Stimulated activated CD8-positive, alpha-beta memory T cell treated with anti-CD3 and anti-CD28 coated beads, Interleukin-7, amount 100 ng/mL, for 24 hours (primary cell): ENCODE measurements at places on chromosomes 1 and 21.
A peak's percentile ranks its signal among the peaks of the same experiment; 100 is the strongest.

DNA sequence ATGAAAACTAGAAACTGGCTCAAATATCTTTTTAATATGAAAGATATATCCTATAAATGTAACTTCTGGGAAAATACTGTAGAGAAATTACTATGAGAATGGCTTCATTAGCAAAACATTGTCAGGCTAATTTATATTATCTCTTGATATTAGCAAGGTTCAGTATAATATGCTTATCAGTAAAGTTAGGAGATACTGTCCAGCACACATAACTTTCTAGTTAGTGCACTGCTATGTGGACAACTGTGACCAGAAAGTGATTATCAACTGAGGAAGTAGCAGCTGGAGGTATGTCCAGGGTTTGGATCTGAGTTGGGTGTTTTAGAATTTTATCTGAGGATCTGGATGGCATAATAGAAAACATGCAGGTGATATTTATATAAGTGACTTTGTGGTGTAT lies 7.5 kb downstream of the LRRC8C start:
- DNase-seq, result no peak

DNA sequence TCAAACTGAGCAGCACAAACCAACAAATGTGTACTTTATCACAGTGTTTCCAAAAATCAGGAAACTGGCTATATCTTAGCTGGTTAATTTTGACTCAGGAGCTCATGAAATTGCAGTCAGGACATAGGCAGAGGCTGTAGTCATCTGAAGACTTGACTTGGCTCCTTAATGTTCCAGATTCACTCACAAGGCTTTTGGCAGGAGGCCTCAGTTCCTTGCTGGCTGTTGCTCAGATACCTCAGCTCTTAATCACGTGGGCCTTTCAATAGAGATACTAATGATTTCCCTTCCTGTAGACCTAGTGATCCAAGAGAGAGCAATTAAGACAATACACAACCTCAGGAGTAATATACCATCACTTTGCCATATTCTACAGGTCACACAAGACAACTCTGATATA lies 537.7 kb downstream of the BRINP3 start:
- no peak for DNase-seq

DNA sequence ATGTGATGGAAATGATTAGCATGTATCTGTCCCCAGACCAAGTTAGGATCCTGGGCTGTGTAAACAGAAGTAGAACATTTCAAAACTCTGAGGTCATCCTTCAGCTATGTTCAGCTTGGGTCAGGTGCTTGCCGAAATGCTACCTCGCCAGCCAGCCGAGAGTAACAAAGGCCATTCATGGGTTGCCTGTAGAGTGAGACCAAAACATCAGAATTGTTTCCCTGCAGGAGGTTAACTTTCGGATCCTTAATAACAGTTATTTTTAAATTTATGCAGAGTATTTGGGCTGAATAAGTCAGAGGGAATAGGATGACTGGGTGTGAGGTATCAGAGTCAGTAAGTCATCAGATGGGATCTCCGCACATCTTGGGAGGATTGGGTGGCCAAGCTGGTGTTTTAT lies 35.6 kb downstream of the SMYD2 start:
- no peak for DNase-seq

DNA sequence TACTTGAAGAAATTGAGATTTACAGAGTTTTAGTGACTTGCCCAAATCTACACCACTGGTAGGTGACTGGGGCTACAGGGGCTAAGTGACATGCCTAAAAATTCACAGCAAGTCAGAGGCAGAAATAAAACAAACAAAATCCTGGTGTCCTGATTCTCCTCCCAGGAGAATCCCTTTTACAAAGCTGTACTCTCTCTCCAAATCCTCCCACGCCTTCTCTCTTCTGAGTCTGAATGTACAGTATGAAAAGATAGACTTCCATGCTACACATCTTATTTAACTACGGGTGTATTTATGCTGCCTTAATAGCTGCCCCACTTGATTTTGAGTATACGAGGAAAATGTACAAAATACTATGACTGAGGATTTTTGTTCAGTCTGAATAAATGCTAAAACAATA lies 65.4 kb downstream of the SGIP1 start:
- DNase-seq, result no peak

DNA sequence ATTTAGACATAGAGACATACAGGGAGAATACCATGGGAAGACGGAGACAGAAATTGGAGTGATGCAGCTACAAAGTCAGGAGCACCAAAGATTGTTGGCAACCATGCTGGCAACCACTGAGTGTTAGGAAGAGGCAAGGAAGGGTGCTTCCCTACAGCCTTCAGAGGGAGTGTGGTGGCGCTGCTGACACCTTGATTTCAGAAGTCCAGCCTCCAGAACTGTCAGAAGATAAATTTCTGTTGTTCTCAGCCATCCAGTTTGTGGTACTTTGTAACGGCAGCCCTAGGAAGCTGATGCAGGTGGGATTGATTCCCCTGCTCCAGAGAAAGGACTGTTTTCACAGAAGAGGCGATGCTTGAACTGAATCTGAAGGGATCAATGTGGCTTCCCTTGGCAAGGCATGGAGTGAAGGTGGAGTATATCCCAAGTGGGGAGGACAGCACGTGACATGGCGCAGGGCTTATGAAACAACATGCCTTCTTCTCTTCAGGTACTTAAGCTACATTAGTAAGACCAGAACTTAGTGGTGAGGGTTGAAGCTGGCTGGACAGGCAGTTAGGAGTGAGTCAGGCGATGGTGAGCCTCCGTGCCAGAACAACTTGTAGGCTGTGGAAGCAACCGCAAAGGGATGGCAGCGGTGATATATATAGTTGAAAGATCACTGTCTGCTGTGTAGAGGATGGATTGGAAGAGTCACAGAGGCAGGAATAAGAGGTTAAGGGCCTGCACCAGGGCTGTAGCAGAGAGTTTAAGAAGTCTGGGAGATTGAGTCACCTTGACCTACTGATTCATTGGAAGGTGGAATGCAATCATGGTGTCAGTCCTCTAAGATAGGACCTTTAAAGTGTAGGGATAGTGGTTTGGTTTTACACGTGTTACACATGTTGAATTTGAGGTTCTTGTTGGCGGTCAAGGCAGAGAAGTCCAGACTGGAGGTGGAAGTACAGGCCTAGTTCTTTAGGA lies 2.1 kb downstream of the LEPR start:
- no peak for DNase-seq

DNA sequence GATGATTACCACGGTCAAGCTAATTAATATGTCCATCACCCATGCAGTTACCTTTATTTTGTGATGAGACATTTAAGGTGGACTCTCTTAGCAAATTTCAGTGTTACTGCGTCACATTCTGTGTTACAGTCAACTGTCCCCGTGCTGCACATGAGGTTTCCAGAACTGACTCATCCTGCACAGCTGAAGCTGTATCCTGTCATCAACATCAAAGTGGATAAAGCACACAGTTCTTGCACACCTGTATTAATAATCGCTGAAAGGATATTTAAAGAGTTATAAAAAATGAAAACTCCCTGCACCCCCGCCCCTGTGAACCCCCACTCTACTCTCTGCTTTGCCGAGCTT lies 3.4 kb upstream of the KRTAP10-5 start:
- DNase-seq, result no peak

DNA sequence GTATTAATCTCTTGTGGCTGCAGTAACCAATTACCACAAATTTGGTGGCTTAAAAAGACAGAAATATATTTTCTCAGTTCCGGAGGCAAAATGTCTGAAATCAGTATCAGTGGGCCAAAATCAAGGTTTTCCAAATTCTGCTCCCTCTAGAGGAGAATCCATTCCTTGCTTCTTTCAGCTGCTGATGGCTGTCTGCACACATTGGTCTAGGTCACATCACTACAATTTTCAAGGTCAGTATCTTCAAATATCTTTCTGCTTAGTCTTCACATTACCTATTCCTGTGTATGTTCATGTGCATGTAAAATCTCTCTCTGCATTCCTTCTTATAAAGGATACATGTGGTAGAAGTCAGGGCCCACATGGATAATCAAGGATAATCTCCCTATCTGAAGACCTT lies 999.4 kb downstream of the KCNT2 start:
- no peak for DNase-seq

- no peak for DNase-seq
Observed at GRCh38 chr1:86739648-86740509, 35.5 kb downstream of the SH3GLB1 start.

DNA sequence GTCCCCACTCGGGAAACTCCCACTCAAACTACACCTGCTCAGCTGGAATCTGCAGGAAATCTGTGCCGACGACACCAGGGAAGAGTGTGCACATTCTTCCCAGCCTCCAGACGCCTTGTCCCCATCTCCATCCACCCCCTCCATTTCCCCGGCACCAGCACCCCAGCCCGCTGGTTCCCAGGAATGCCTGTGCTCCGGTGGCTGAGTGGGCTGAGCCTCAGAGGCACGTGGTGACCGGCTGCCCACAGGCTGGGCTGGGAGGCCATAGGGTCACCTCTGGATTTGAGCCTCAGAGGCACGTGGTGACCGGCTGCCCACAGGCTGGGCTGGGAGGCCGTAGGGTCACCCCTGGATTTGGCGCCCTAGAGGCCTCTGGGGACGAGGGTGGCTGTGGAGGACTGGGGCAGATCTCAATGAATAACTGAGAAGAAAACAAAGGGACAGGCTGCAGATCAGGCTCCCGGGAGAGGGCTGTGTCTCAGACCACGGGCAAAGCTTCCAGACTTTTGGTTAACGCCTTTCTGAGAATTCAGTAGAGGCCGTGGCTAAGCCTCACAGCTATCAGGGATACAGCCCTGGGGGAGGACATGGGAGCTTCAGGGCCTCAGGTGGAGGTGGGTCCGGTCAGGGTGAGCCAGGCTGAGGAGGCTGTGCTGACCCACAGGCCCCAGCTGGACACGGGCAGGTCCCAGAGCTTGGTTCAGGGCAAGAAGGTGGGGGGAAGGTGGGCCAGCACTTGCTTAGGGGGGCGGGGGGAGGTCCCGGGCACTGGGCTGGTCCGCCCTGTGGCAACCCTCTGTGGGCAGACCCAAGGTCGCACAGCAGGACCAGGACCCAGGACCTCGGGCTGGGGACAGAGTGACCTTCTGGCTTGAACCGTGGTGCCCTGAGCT lies 17.3 kb upstream of the TTLL10 start:
- DNase-seq, result no peak

- DNase-seq, result no peak
Observed at GRCh38 chr1:2166695-2167094, 27.9 kb downstream of the FAAP20 start.

DNA sequence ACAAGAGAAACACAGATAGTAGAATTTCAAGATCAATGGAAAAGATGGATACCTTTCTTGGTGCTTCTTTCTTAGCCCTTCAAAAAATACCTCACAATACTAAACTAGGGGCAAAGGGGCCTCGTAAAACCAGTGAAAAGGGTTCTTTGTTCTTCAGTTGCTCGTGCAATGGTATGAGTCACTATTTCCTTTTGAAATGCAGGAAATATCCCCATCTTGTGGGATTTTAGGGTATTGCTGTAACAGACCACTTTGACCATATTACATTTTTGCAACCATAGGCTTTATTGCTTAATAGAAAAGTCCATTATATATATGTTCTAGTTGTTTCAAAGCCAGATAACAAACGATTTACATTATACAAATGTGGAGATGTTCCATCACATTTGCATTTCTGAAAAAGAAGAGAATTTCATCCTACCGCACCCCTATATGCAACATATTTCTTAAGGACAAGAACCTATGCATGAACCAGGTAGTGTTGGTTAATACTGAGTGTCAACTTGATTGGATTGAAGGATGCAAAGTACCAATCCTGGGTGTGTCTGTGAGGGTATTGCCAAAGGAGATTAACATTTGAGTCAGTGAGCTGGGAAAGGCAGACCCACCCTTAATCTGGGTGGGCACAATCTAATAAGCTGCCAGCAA lies 88.6 kb upstream of the PKN2 start:
- no peak for DNase-seq

- DNase-seq, result no peak
Observed at GRCh38 chr1:201761178-201761577, 67.8 kb upstream of the IPO9 start.

DNA sequence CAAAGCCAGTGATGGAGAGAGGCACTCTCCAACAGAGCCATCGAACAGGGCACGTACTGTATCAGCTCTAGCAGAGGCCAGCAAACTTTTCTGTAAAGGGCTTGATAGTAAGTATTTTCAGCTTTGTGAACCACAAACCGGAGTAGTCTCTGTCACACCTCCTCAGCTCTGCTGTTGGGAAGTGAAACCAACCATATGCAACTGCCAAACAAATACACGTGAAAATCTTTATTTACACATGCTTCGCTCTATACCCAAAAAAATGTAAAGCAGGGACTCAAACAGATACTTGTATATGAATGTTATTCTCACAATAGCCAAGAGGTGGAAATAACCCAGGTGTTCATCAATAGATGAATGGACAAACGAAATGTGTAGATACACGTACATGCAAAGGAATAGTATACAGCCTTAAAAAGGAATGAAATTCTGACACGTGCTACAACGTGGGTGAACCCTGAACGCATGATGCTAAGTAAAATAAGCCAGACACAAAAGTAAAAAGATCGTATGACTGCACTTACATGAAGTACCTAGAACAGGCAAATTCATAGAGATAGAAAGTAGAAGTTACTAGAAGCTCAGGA lies 39.0 kb downstream of the SETD4 start:
- DNase-seq, result no peak

- DNase-seq, result no peak
Observed at GRCh38 chr1:14184454-14184853, 414.0 kb upstream of the KAZN start.

DNA sequence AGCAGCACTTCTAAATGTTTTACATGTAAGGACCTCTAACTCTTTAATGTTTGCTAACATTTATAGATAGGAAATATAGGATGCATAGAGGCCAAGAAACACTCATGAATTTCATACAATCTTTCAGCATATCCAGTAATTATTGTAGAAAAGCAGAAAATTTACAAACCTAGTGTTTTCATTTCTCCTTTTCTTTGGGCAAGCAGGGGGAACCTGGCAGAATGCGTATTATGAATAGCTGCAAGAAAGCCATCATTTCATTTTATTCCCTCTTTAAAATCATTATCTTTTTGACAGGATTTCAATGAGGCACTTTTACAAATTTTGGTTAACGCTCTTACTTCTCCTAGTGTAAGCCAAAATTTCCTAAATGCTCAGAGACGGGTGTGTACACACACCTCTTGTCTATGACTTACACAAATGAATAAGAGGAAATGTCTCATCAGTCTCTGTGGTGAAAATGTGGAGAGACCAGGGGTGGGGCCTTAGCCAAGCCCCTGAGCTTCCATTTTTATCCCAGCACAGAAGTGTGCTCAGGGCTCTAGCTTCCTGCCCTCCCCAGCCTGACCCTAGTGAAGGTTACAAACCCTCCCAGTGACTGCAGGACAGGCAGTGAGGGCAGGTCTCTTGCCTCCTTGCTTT lies 91.6 kb downstream of the LRRC8C start:
- DNase-seq, result peak; percentile 33
